T-cell (primary cell): ENCODE measurements at places on chromosomes 5 and 9. TPM values are rescaled to one million over a fixed set of nuclear protein-coding genes. Genes with fewer than 3 reads are reported as not detected.

FOXD4L6 gene
- total RNA-seq = not detected

MYOZ3 gene
- total RNA-seq = not detected

PCDHGB5 gene
- 0.26 TPM for total RNA-seq

DNA sequence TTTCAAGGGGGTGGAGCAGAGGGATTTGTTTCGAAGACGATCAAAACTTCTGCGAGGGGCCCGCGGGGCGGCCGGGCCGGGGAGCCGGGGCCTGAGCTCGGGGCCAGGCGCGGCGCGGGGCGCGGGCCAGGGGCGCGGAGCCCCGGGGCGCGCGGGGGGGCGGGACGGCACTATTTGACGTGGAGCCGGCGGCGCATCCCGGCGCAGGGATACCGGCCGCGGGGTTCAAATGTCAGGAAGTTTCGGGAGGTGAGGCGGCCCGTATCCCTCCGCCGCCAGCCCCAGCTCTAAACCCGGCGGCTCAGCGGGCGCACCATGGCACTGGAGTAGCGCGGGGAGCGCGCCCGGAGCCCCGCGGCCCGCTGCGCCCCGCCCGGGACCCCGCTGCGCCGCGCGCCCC, at the start of gene LMX1B:
Gene LMX1B (plus strand): TSS at position 278 of the 400 bp plus-strand sequence. CDS start 522 bp downstream, outside the sequence.
- no peak for DNase-seq

DNA sequence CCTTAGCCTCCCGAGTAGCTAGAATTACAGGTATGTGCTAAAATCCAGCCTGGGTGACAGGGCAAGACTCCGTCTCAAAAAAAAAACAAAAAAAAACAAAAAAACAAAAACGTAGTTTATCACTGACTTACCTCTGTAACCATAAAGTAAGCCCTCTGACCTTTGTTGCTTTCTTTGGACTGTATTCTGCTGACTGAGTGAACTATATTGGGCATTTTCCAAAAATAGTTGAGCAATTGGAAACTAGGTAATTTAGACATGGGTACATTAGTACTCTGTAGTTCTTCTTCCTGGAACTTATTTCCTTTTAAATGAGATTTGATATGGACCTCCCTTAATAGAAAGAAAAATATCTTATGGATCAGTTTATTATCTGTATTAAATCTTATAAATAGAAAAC, 66.6 kb downstream of the ANKHD1 start:
- no peak for DNase-seq

DNA sequence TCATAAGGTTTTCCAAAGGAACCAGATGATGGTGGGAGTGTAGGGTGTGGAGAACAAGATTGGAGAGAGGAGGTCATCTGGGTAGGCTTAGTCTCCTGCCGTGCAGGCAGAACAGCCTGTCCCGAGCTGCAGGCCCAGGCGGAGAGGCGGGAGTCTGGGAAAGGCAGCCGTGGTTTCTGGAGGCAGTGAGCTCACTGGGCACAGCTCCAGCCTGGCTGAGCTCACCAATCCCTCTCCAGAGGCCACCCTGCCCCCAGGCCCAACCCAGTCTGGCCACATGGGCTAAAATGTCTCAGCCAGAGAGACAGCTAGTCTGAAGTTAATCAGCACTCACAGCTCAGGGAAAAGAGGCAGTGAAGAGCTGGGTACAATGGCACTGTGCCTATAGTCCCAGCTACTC, 12.3 kb downstream of the P4HA2 start:
- no peak for DNase-seq

DNA sequence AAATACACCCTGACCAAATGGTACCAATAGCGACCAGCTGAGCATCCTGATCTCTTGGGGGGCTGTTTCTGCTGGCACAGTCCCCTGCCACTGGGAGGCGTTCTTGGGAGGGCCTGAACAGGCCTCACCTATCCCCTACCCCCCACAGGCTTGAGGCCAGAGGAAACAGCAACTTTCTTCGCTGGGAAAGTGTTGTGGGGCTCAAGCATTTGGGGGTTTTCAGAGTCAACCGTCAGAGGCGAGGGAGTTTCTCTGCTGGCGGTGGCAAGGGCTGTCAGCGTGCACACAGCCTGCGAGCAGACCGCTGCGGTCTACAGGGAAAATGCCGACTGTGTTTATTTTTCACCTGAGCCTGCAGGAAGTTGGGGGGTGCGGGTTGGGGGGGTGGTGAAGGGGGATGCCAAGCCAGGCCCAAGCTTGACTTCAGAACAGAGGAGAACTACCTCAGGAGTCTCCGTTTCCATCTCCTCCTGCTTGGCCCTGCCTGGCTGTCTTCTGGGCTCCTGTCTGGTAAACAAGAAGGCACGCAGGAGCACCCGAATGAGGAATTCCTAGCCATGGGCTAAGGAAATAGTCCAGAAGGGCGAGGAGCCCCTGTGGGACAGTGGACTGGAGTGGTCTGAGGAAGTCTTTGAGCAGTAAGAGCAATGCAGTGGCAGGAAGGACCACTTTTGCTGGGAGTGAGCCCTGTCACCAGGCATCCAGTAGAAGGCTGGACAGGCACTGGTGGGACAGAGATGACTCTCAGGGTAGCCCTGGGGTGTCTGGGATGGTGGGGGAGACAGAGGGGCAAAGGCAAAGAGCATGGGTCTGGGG, 18.1 kb downstream of the TCF7 start:
- peak; percentile 88 for DNase-seq

DNA sequence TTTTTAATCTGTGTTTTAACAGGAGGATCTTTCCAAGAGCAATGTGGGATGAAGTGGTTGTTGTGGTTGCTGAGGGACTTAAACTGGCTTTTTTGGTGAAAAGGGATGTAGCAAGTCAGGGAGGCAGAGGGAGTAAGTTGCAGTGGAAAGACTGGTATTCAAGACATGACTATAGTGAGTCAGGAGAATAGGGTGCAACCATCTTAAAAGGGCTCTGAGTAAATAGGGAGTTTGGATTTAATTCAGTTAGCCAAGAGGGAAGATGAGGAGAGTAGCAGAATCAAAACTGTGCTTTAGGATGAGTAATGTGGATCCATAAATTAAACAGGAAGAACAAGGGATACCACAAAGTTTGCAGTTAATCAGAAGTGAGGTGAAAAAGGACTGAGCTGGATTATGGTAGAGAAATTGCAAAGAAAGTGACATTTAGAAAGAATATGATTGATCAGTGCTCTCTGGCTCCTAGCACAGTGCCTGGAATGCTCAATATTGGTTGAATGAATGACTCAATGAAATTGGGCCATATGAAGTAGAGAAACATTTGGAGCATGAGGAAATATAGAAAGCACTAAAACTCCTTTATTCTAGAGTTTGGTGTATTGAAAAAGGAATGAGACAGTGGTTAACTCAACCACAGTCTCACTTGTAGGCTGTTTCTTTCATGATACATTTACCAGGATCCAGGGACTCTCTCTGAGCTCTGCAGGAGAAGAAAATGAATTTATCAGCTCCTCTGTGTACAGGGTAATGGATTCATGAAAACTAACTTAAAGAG, 5.1 kb downstream of the POLR3G start:
- no peak for DNase-seq

CYLC2 gene
- not detected for total RNA-seq
